Heart left ventricle (tissue), 16 donors: ENCODE measurements at places on chromosomes 2 and 18. TPM values are rescaled to one million over a fixed set of nuclear protein-coding genes. Genes with fewer than 3 reads are reported as not detected.
A peak's percentile ranks its signal among the peaks of the same experiment; 100 is the strongest.

DNA sequence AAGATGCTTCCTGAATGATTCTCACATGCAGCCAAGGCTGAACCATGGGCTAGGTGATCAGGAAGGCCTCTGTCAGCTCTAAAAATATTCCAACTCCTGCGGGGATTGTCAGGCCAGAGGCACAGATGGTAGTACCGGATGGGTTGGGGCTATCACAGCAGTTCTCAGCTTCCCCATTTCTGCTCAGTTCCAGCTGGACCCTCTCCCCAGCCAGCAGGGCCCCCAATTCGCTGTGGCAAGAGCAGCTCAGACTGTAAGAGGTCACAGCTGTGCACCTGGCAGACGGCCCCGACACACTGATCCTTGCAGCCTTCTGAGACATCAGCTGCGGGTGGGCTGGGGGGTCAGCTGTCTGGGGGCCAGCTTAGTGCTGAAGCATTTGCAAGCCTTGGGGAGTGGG lies 43.6 kb upstream of the TCF7L1 start:
- H3K4me3 ChIP-seq = no peak overlapping the region
- no peaks in the 10 kb centered on the region for H3K27me3 ChIP-seq
- no peak for DNase-seq
- no peaks in the 10 kb centered on the region for H3K36me3 ChIP-seq
- no peak overlapping the region for H3K27ac ChIP-seq

- no peak overlapping the region for H3K4me3 ChIP-seq
- no peaks in the 10 kb centered on the region for H3K36me3 ChIP-seq
- no peak overlapping the region for H3K27ac ChIP-seq
- no peaks in the 10 kb centered on the region for H3K4me1 ChIP-seq
- DNase-seq = no peak
Observed at GRCh38 chr2:145845923-145846322, 1326.0 kb upstream of the ZEB2 start.

- no peak overlapping the region for H3K4me3 ChIP-seq
- DNase-seq = no peak
- no peaks in the 10 kb centered on the region for H3K36me3 ChIP-seq
- H3K27ac ChIP-seq = no peak overlapping the region
- H3K27me3 ChIP-seq = no peaks in the 10 kb centered on the region
Observed at GRCh38 chr18:7722955-7723354, 155.8 kb downstream of the PTPRM start.

GRCh38 chr2:47058003-47058931 lies 96.8 kb downstream of the STPG4 start:
- peak overlapping the region; percentile 92 for H3K27ac ChIP-seq
- no peaks in the 10 kb centered on the region for H3K27me3 ChIP-seq
- no peaks in the 10 kb centered on the region for H3K36me3 ChIP-seq
- peak; percentile 56 for DNase-seq

DNA sequence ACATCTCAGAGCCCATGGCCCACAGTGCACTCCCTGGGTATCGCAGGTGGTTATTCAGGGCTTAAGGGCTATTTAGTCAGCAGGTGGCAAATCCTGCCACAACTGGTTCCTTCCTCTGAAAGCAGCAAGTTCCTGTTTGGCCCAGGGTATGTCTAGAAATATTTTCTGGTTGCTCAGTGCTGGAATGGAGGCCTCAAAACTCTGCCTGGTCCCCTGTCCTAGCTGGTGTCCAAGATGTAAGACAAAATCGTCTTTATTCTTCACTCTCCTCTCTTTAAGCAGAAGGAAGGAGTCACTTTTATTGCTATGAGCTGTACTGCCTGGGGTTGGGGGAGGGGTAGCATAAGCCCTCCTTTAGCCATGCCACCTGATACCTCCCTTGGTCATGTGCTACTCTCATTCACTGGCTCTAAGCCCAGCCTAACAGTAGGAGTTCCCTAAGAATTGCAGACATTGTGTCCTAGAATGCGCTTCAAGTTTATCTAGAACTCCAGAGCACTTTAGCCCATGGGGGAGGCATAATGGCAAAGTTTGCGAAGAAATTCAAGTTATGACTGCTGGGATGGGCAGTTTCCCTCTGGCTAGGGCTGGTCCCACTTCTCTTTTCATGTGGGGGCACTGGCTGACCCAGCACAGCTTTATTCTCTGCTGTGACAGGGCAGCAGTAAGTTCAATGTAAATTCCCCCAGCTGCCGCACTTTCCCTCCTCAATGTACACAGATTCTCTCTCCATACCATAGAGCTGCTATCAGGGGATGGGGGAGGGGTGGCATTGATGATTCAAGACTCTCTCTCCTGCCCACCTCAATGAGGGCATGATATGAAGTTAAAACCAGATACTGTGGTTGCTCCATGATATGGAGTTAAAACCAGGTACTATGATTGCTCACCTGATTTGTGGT lies 27.1 kb upstream of the CWC22 start:
- no peaks in the 10 kb centered on the region for H3K36me3 ChIP-seq
- no peak overlapping the region for H3K4me3 ChIP-seq

DNA sequence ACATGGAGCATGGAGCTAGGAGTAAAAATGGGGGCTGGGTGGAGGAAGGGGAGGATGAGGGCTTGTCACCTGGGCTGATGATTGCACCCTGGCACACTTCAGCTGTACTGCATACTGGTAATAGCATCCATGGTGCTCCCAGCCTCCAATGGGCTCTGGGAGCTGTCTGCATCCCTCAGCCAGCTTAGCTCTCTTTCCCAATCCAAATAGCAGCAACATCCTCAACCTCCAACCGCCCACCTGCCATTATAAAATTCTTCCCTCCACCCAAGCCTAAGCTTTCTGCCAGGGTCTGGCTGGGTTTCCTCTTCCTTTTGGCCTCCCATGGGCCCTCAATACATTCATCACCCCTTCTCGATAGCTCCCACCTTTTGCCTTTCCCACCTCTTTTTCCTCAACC lies 110.1 kb downstream of the LYPD1 start:
- DNase-seq = no peak
- H3K36me3 ChIP-seq = no peaks in the 10 kb centered on the region
- H3K27me3 ChIP-seq = no peaks in the 10 kb centered on the region
- no peak overlapping the region for H3K27ac ChIP-seq

DNA sequence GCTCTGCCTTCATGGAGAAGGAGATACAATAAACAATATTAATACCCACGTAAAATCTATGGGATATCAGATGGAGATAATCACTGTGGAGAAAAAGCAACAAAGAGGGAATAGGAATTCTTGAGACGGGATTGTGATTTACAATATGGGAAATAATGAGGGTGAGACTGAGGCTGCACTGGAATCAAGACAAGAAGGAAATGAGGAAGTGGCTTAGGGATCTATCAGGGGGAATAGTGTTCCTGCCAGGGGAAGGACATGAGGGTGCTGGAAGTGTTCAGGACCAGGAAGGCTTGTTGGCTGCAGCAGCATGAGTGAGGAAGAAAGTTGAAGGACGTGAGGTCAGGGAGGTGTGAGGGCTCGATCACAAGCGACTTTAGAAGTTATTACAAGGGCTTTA lies 182.4 kb downstream of the DYSF start:
- DNase-seq = no peak
- no peak overlapping the region for H3K4me3 ChIP-seq
- H3K4me1 ChIP-seq = peaks cover 3% of the 10 kb centered on the region

GRCh38 chr2:96145036-96145847 lies at the start of gene DUSP2:
TSS of gene DUSP2 (minus strand) at chr2:96145440. CDS start at chr2:96145354, 86 bp downstream.
- peak within 1 kb of the TSS; percentile 11 for H3K27ac ChIP-seq
- H3K27me3 ChIP-seq = no peaks in the 10 kb centered on the region
- DNase-seq = peak; percentile 77
- H3K4me3 ChIP-seq = peak within 1 kb of the TSS; percentile 58
- H3K36me3 ChIP-seq = no peaks in the 10 kb centered on the region
- H3K4me1 ChIP-seq = no peaks in the 10 kb centered on the region

DNA sequence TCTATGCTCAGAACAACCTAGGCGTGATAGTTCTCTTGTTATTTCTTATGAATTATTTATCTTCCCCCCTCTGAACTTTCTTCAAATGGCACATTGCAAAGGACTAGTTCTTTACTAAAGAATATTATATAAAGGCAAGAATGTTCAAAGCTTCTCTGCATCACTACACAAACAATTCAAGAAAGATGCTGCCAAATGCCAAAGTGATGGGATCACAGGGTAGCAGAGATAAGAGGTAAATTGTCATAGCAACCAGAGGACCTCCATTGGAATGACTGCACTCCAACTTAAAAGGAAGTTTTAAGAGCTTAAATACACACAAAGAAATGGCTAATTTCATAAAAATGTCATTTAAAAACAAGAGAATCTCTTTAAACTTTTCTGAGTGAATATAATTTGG lies 72.8 kb downstream of the AQP4 start:
- no peak for DNase-seq
- H3K27ac ChIP-seq = no peak overlapping the region
- no peaks in the 10 kb centered on the region for H3K27me3 ChIP-seq

DNA sequence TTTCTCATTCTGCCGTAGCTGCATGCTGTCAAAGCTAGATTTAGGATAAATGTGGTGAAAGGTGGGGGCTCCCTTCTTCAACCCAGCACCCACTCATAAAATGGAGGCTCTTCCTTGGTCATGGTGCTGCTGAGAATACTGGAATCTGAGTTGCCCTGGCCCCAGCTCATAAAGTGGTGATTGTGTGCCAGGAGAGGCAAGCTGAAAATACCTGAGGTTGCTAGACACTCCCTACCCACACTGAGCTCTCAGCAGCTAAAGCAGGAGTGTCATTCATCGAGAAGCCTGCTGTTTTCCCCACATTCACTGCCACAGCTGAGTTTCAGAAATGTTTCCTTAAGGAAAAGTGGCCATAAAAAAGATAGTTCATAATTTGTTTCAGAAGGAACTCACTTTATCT lies 297.1 kb upstream of the RBMS1 start:
- H3K27me3 ChIP-seq = no peaks in the 10 kb centered on the region
- no peak for DNase-seq
- H3K27ac ChIP-seq = no peak overlapping the region
- H3K4me3 ChIP-seq = no peak overlapping the region

- H3K27ac ChIP-seq = no peak overlapping the region
- H3K4me3 ChIP-seq = no peak overlapping the region
- no peaks in the 10 kb centered on the region for H3K36me3 ChIP-seq
- no peaks in the 10 kb centered on the region for H3K4me1 ChIP-seq
Observed at GRCh38 chr2:177466337-177467195, 74.0 kb downstream of the AGPS start.

- no peaks in the 10 kb centered on the region for H3K27me3 ChIP-seq
- peaks cover 58% of the 10 kb centered on the region for H3K4me1 ChIP-seq
- DNase-seq = no peak
Observed at GRCh38 chr2:218257390-218257981, 3.3 kb upstream of the GPBAR1 start.

GRCh38 chr2:204205538-204205937 lies 269.0 kb downstream of the ICOS start:
- no peaks in the 10 kb centered on the region for H3K36me3 ChIP-seq
- H3K4me3 ChIP-seq = no peak overlapping the region
- no peaks in the 10 kb centered on the region for H3K4me1 ChIP-seq
- H3K27ac ChIP-seq = no peak overlapping the region
- H3K27me3 ChIP-seq = peaks cover 8% of the 10 kb centered on the region
- no peak for DNase-seq

DNA sequence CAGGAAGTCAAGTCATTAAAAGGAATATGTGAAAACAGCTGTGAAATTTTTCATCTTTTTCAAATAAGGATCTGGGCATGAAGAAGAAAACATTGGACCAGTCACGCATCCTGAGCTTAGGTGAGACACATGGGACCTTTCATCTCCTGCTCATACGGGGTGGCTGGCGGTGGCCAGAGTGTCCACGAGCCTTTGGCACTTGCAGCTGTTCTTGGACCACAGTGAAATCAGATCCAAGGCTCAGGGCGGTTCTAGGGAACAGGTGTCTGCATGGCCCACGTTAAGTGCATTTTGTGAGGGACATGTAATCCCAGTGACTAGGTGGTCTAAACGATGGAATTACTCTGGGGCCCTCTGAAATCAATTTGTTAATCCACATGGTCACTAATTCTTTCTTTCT lies 212.7 kb upstream of the COPS8 start:
- no peaks in the 10 kb centered on the region for H3K27me3 ChIP-seq
- H3K4me1 ChIP-seq = no peaks in the 10 kb centered on the region
- H3K4me3 ChIP-seq = no peak overlapping the region
- DNase-seq = no peak
- no peak overlapping the region for H3K27ac ChIP-seq

- no peak overlapping the region for H3K4me3 ChIP-seq
- H3K27me3 ChIP-seq = no peaks in the 10 kb centered on the region
- DNase-seq = no peak
- peaks cover 14% of the 10 kb centered on the region for H3K4me1 ChIP-seq
- H3K27ac ChIP-seq = no peak overlapping the region
- H3K36me3 ChIP-seq = no peaks in the 10 kb centered on the region
Observed at GRCh38 chr18:46388286-46388685, 268.7 kb downstream of the LOXHD1 start.

- H3K4me3 ChIP-seq = no peak overlapping the region
- H3K36me3 ChIP-seq = no peaks in the 10 kb centered on the region
- H3K4me1 ChIP-seq = no peaks in the 10 kb centered on the region
- H3K27ac ChIP-seq = no peak overlapping the region
Observed at GRCh38 chr2:140869925-140870324, 1260.9 kb downstream of the LRP1B start.

DNA sequence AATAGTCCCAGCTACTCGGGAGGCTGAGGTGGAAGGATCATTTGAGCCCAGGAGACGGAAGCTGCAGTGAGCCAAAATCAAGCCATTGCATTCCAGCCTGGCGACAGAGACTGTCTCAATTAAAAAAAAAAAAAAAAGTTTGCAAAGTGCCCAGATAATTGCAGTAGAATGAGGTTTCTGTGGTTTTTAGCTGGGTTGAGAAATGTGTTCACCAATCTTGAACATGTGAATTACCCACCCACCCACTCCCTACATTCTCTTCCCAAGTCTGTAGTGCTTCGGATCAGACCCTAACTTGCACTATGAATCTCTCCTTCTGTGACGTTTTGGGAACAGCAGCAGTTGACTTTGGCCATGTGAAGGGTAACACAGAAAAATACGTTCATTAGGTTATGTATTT lies 247.3 kb downstream of the PTGR3 start:
- no peak for DNase-seq
- H3K4me3 ChIP-seq = no peak overlapping the region
- no peak overlapping the region for H3K27ac ChIP-seq
- H3K4me1 ChIP-seq = no peaks in the 10 kb centered on the region

- H3K4me3 ChIP-seq = no peak overlapping the region
- no peaks in the 10 kb centered on the region for H3K36me3 ChIP-seq
- H3K27me3 ChIP-seq = no peaks in the 10 kb centered on the region
- peaks cover 19% of the 10 kb centered on the region for H3K4me1 ChIP-seq
Observed at GRCh38 chr2:25257931-25258846, 83.5 kb downstream of the DNMT3A start.

- no peak overlapping the region for H3K4me3 ChIP-seq
- no peaks in the 10 kb centered on the region for H3K27me3 ChIP-seq
- no peak for DNase-seq
- no peaks in the 10 kb centered on the region for H3K4me1 ChIP-seq
Observed at GRCh38 chr2:176405477-176405876, 136.2 kb downstream of the MTX2 start.

Gene CHST9
- total RNA-seq = 14.1 TPM

Gene SCN3A
- 0.75 TPM for total RNA-seq

Gene ACKR3
- total RNA-seq = 18.3 TPM

Gene CENPA
- total RNA-seq = 9.6 TPM

Gene LRRFIP1
- total RNA-seq = 111 TPM

Gene GPR35
- total RNA-seq = 0.76 TPM

Gene ARHGAP15
- 4.1 TPM for total RNA-seq

Gene FLACC1
- 7.6 TPM for total RNA-seq
